ENCODE measurements at places on chromosomes 16 and 17. TPM values are rescaled to one million over a fixed set of nuclear protein-coding genes. Genes with fewer than 3 reads are reported as not detected.

DNA sequence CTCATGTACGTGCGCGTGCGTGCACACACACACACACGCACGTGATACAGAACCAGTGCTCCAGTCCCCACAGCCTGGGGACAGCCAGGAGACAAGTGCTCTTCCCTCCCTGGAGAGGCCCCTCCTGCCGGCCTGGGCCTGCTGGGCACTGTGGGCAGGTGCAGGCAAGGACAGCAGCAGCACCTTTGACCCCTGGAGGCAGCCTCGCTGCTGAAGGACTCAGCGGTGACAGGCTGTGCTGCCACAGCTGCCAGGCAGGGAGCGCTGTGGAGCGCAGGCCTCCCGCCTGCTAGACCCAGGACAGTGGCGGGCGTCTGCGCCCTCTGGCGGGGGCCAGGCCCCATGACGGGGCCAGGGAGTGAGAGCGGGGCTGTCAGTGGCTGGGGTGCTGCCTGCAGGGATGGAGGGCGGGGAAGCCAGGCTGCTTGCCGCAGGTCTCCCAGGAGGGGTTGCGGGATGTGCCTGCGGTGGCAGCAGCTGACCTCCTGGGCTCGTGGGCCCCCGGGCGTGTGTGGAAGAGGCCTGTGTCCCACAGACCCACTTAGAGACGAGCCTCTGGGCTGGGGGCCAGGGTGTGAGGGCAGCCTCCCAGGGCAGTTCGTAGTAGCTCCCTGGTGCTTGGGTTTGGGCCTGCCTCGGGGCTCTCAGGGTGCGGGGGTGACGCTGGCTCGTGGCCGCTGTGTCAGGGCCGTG lies 63.5 kb upstream of the PVALEF start:
- no peak for DNase-seq

GRCh38 chr16:89155184-89155679 lies 16.3 kb upstream of the CDH15 start:
- DNase-seq = no peak

The PCGF2 gene
- total RNA-seq = 8.2 TPM

The TSNAXIP1 gene
- total RNA-seq = 1.2 TPM

The NAGS gene
- total RNA-seq = 0.90 TPM

DNA sequence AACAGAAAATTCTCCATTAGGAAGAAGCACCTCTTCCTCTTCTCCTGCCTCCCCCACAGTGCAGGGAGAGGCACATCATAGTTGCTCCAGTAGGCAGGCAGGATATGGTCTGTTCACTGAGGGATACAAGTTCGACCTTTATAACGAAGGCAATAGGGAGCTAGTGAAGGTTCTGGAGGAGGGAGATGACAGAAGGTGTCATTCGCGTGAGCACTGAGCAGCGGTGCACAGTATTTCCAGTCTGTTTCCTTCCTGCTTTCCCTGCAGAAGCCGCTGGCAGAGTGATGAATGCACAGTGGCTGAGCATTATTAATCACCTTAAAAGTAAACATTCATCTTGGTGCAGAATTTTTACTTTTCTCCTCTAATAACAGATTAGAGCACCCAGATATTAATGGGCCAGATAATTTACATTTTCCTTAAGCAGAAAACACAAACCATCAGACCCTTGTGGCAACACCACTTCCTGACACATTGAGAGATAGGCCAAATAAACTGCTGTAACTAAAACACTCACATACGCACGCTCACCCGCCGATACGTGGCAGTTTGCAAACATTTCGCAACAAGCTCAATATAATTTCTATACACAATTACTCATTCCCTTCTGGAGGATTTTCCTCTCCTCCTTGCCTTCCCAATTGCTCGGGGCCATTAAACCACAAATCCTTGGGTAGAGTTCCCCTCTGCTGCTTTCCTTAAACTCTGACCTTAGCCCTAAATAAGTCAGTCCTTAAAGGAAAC lies 69.5 kb downstream of the AIPL1 start:
- DNase-seq = no peak

DNA sequence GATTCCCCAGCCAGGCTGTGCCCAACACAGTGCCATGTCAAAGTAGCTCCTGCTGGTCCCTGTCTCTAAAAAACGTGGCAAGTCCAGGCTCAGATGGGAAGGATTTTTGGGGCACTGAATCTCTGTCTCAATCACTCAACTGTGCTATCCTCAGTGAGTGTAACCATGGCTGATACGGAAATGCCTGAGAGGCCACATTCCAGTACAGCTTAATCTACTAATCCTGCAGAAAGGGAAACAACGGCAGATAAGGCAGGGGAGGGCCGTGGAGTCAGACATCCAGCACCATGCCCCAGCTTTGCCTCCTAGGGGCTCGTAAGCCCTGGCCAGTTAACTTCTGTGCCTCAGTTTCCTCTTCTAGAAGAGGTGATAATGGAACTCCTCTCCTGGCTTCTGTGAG lies 251.7 kb downstream of the CPPED1 start:
- no peak for DNase-seq

DNA sequence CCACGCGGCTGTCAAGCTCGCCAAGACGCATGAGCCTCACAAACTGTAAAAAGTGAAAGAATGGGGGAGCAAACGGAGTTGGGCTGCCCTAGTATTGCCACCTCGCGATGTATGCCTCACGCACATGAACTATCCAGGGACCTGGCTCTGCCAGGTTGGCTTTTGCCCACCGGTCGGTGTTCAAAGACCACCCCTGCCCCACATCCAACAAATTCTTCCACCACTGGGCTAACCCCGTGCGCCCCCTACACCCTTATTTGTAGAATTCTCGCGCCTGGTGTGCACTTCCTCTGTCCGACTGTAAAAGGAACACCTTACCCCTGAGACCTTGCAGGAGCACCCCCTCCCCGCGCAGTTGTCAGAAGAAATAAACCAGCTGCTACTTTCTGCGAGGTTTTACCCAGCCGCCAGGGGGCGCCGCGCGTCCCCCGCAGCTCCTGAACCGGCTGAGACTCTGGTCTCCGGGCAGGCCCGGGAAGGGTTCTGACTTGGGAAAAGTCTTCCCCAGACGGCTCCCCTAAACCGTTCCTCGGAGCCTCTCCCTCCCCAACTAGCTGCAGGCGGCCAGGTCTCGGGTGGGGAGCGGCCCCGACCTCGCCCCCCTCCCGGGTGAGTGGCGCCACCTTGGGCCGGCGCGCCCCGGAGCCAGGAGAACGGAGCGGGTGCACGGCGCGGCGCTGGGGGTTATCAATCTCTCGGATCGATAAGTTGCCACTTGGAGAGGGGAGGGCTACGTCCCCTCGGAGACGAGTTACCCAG lies 1.7 kb upstream of the ZNF423 start:
- no peak for DNase-seq

DNA sequence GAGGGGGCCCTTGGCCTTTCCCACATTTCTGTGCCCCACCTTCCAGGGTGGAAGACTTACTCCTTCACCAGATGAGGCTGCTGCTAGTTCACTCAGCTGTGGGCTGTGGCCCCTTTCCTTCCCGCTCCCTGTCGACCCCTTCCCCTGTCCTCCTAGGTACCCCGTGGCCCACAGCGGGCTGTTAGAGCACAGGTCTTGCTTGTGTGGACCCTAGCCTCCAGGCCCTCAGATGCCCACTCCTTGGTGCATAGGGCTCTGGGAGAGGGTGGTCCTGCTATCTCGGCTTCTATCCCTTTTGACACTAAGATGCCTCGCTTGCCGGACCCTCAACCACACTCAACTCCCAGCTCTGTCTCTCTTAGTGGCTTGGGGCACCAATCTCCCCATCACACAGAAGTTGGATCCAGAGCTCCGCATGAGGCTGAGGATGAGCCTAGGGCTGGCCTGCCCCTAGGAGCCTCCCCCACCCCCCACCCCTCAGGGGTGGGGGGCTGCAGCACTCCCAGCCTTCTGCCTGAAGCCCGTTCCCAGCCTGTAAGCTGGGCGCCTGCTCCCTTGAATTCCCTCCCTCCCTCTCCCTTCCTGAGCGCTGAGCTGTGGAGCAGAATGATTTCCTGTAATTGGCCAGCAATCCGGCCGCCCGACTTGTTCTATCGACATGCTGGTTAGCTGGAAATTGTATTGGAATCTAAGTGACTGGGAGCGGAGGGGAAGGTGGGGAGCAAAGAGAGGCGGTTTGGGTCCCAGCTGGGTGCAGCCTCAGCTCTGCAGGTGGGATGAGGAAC lies 30.9 kb downstream of the DCAKD start:
- DNase-seq = no peak

DNA sequence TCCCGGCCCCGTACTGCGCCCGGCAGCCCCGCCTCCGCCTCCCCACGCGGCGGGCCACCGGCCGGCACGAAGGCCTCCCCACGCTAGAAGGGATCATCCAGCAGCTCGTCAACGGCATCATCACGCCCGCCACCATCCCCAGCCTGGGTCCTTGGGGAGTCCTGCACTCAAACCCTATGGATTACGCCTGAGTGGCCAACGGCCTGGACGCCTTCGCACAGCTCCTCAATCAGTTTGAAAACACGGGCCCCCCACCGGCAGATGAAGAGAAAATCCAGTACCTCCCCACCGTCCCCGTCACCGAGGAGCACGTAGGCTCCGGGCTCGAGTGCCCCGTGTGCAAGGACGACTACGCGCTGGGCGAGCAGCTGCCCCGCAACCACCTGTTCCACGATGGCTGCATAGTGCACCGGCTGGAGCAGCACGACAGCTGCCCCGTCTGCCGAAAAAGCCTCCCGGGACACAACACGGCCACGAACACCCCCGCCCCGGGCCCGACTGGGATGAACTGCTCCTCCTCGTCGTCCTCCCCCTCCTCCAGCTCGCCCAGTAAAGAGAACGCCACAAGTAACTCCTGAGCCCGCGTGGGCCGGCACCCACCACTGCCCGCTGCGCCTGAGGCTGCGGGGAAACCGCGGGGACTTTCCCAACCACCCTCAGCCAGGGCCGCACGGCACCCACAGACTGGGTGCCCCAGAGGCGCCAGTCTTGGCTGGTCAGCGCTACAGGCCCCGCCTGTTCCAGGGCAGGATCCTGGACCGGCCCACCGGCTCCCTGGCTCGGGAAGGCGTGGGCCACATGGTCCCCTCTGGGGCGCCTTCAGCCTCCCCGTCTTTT lies 39.0 kb upstream of the AKAP1 start:
- no peak for DNase-seq

DNA sequence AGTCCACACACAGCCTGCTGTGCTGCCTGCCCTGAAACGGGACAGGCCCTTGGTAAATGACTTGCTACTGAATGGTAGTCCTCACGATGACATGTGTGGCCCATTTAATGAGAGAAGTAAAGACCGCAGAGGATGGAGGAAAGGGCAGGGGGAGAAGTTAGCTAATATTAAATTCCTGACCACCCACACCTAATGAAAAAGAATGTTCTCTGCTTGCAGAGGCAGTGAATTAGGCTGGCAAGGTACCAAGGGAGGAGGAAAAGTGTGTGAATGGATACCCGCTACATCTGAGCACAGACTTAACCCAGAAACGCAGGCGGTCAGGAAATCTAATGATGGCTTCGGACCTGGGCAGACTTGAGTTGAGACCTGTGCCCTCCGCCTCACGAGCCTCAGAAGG lies 141.2 kb downstream of the PRKCA start:
- no peak for DNase-seq

- no peak for DNase-seq
Observed at GRCh38 chr17:56833057-56833808, 487 bp downstream of the C17orf67 start.

- DNase-seq = no peak
Observed at GRCh38 chr16:51134269-51134812, 16.7 kb downstream of the SALL1 start.

GRCh38 chr16:53156516-53156915 lies 101.7 kb downstream of the CHD9 start:
- no peak for DNase-seq

- no peak for DNase-seq
Observed at GRCh38 chr16:5965321-5965720, 867.7 kb upstream of the EEF2KMT start.

GRCh38 chr17:45229681-45230409 lies 8.2 kb downstream of the FMNL1 start:
- no peak for DNase-seq

- no peak for DNase-seq
Observed at GRCh38 chr17:72567774-72568173, 447.0 kb downstream of the SOX9 start.

DNA sequence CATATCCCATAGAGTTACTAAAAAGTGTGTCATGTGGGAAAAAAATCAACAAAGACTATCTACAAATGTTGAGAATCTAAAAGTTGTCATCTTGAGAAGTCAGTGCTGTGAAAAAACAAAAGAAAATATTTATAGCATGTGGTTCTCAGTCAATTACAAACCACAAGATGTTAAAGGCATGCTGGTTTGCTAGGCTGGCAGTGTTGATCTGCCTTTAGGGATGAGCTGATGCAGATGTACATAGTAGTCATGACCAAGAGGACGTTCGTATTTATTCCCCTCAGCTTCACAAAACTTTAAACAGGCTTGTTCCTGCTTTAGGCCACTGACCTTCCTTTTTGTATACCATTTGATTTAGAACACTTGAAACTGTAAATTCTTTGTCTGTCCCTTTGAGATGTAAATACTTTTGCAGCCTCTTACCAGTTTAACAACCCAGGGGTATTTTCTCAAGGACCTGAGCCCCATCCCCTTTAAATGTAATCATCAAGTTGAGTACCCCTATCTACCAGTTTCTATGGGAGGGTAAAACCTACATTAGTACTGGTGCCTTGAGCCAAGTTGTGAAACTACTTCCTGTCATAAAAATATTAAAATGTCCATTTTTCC lies 446.6 kb downstream of the KCNJ18 start:
- no peak for DNase-seq

- DNase-seq = no peak
Observed at GRCh38 chr17:63681530-63681929, 18.4 kb downstream of the LIMD2 start.

The TNRC6C gene
- total RNA-seq = 17.8 TPM

GRCh38 chr17:37818689-37819088 lies 73.8 kb upstream of the HNF1B start:
- no peak for DNase-seq

The SOX8 gene
- total RNA-seq = 12.4 TPM

- no peak for DNase-seq
Observed at GRCh38 chr17:33416131-33416530, 123.0 kb upstream of the ASIC2 start.

GRCh38 chr16:85393674-85394451 lies 219.3 kb upstream of the GSE1 start:
- DNase-seq = no peak

DNA sequence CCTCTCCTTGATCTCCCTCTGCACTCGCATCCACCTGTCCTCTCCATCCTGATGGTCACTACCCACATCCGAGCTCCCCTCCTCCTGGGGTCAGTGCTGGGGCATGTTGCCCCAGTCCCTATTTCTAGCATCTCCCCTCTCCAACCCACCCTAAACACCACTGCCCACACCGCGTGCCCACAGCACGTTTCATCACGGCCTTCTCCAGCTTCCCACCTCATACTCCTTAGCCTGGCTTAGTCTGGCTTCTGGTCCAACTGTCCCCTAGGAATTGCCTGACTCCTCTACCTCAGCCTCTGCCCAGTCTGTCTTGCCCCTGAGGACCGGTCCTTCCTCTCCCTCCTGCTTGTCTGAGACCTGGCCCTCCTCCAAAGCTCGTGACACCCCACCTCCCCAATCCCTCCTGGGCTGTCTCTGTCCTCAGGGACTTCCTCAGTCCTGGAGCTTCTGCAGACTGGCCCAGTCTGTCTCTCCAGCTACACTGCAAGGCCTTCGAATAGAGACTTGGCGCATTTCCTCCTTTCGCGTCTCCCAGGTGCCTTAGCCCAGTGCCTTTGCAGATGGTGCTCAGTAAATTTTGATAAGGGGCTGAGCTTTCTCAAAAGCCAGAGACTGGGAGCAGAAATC lies 4.9 kb downstream of the ALOX15 start:
- no peak for DNase-seq

Measured in urinary bladder (tissue), 4 donors.